SIG-M5 (cell line): ENCODE measurements at places on chromosomes 5 and 9.

DNA sequence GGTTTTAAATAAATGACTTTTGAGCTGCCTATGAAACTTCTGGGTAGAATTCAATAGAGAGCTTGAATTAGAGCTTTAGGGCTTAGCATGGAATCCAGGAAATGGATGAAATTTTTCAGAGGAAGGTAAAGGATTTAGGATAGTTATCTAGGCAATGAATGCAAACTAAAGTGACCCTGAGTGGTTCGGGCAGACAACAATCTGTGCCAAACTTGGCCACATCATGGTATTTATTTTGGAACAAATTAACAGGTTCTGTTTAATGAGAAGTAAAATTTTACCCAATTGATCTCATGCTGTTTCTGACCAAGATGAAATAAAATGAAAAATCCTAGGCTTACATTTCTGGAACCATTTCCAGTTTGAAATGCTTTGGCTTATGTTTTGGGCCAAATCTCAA, 934.4 kb downstream of the MAT2B start:
- DNase-seq = no peak

DNA sequence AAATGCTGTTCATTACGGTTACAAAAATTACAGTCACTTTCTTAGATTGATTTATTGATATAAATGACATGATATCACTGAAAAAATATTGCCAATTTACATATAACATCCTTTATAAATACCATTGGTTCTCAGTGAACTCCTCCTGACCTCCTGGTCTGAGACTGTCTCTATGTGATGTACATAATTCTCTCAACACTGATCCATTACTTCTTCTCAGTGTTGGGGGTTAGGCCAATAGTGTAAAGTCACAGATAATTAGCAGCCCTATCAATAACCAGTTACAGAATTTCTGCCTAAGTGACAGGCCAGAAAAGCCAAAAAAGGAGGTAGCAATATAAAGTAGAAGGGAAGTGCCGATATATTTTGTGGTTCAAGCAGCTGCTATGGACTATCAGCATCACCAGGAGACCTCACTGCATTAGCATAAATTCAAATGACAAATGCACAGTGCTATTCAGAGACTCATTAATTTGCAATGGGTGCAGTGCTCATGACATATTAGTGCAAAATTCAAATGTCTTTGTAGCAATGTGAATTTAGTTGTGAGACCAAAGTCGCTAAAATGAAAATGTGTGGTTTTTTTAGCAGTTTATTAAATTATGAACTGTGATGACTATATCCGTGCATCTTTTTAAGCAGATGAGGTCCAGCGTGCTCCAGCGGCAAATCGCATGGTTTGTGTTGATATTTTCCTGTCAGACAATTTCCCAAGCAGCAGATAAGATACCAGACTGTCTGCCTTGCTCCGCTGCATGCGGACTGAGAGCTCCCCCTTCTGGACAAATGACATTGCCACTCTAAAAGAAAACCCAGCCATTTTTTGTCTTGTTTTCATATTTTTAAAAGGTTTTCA, 144.6 kb downstream of the CETN3 start:
- no peak for DNase-seq

- no peak for DNase-seq
Observed at GRCh38 chr9:116391306-116391900, 237.8 kb downstream of the PAPPA start.

DNA sequence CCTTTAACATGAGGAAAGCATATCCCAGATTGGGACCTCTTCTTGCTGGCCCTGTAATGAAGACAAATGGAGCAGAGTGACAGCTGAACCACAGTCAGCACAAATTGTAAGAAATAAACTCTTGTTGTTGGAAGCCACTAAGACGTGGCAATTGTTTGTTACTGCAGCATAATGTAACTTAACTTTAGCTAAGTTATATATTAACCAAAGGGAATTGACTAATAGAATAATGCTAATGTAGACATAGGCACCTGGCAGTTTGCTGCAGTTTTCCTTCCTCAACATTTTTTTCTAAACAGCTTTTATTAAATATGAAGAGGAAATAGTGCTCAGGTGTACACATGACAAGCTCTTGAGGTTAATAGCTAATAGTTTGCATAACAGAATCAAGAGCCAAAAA, 300.7 kb upstream of the SLC30A5 start:
- no peak for DNase-seq

DNA sequence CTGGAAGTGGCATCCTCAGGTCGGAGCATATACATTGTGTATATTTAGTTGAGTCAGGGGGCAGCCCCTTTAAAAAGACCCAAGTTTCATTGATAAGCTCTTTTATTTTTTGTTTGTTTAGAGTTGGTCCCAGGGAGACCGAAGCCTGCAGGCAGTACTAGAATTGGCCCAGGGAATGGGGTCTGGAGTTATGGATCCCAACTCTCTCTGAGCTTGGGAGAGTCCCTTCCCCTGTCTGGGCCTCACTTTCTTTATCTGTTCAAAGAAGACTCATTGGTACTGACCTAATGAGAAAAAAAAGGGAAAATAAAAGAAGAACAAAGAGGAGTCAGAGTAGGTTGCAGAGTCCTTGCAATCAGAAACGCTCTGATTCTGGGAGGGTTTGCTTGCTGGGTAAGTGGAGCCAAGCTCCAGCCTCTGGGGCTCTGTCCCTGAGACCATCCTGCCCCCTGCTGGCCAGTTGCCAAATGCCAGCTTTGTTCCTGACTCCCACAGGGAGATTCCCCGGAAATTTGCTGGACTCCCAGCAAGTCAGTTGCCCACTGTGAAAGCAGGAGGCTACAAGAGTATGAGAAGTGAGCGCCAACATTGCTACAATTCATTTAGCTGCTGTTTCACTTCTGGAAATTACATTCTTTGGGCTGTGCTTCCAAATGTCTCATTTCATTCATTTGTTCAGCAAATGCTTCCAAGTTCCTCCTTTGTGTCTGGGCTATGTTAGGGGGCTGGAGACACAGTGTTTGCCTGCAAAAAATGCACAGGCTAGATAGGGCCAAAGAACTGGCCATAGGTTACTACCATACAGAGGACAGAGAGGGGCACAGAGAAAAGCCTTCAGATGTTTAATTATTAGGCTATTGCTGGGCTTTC, 156.2 kb downstream of the MELK start:
- DNase-seq = no peak

- DNase-seq = no peak
Observed at GRCh38 chr9:99024959-99025358, 80.0 kb upstream of the TGFBR1 start.

DNA sequence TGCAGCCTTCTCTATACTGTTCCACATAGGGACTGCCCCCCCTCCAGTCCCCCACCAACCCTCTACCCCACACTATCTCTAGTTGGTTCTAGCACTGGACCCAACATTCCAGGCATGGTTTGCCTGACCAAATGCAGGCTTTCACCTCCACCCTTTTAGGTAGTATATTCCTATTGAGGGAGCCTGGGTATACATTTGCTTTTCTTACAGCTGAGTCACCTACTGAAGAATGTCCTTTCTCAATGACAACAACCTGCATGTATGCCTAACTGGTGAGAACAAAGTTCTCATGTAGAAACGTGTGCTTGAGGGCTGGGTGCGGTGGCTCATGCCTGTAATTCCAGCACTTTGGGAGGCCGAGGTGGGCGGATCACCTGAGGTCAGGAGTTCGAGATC, 8.2 kb downstream of the TNIP1 start:
- no peak for DNase-seq

- DNase-seq = no peak
Observed at GRCh38 chr5:17378346-17378997, 119.6 kb upstream of the TAF11L2 start.

GRCh38 chr9:71863631-71864030, 47.4 kb downstream of the ABHD17B start:
- DNase-seq = no peak

DNA sequence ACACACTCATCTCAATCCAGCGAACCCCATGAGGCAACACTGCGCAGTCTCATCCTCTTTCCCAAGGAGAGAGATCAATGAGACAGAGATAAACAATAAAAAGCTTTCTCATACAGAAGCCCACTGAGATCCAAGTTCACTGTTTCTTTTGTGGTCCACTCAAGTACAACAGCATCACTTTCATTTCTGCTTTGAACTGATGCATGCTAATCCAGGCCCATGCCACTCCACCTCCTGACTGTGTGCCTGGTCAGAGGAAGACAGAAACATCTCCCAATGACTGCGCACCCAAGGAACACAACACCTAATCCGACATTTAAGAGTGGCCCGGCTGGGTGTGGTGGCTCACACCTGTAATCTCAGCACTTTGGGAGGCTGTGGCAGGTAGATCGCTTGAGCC, 104.0 kb downstream of the SERINC5 start:
- DNase-seq = no peak

GRCh38 chr9:126830827-126831226, 26.0 kb downstream of the ZBTB43 start:
- DNase-seq = no peak

GRCh38 chr5:132775476-132775961, 1.5 kb downstream of the SEPTIN8 start:
- DNase-seq = no peak

DNA sequence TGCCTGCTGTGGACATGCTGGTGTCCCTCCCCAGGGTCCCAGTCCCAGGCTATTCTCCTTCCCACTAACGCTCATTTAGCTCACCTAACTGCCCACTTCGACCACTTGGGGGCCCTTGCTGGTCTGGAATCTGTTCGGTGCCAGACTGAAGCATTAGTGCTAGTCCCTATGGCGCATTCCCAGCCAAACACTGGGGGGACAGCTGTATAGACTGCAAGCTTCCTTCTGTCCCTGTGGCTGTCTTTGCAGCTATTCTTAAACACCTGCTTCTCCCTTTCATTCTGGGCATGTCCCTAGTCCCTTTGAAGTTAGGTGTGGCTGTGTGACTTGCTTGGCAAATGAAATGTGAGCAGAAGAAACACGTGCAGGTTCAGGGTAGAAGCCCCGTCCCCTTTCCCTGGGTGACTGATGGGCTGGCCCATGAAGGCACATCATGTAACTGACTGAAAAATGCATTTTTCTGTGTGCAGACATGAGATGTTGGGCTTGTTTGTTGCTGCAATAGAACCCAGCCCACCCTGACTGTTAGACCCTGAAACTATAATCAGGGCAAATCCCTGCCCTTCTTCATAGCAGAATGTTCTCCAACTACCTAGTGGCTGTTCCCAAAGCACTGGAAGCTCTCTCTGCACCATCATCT, 134.4 kb downstream of the BARX1 start:
- DNase-seq = no peak

GRCh38 chr9:123323196-123324013, 32.6 kb upstream of the CRB2 start:
- no peak for DNase-seq

DNA sequence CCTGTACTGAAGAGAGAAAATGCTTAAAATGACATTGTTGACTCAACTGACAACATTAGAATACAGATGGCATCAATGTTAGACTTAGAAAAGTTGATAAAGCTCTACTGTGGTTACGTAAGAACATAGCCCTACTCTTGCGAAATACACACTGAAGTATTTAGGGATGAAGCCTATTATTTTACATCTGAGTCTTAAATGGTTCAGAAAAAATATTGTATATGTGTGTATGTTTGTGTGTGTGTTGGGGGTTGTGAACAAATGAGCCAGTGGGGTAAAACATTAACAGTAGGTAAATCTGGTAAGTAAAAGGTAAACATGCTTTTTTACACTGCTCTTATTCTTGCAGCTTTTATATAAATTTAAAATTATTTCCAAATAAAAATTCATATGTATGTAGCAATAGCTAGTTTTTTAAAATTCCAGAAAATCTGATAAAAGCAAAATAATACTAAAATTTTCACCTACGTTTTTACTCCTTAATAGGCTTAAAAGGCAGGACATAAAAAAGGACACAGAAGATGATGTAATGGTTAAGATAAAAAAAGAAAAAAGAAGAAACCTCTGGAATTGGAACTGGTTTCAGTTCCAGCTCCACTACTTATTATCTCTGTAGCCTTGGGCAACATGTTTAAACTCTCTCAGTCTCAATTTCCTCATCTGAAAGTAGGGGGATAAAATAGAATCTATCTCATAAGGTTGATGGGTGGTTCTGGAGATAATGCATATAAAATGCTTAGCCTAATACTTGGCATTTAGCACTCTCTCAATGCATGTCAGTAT, 44.3 kb downstream of the GARNL3 start:
- DNase-seq = peak; percentile 62
